Cortex of kidney (tissue), 1 donor: ENCODE measurements at places on chromosomes 2 and 18.

DNA sequence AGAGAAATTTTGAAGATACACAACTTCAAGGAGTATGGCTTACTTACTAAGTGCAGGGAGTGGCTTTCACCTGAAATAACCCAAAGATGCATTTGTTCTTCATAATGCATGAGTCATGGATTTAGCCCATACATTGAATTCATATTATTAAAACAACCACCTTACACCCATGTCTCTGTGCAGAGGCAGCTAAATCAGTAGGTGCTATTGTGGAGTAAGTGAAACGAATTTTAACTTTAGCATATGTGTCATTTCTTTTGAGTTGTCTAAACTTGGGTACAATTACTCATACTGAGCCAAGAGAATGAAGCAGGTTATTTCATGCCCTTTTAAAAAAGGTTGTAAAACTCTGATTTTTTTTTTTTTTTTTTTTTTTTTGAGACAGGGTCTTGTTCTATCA, 11.0 kb upstream of the ANKRD29 start:
- DNase-seq, result no peak

DNA sequence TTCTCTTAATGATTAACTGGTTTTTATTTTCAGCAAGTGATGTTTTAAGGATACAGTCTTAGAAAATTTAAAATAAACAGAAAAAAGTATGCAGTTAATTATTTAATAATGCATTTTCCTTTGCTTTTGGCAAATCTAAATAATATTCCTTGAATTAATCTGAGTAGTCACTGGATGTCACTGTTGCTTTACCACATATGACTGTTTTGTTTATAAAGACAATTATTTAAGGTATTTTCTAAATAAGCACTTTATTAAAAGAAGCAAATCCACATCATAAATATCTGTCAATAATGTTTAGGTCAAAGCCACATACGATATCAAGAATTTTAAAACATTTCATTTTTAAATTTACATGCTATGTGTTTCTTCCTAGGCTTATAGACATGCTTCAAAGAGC, 40.6 kb upstream of the TFPI start:
- no peak for DNase-seq

DNA sequence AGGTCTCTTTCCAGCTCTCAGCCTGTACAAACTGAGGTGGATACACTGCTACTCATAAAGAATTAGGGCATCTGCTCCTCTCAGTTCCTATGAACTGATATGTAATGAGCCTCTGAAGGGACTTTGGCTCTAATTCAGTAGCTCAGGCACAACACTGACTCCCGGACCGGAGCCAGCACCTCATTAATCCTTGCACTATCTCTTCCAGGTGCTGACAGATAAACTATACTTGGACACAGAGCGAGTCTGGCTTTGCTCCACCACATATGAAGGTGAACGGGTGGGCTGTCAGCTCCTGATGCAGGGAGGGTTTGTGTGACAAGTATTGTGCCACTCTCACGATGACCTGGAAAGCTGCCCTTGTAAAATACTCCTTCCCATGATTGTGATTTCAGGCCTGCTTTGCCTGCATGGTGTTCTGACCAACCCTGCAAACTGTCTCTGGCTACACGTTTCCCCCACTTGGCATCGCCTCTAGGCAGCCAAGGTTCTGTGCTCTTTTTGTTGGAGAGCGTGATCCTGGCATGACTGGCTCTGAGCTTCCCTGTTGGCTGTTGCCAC, 111.6 kb upstream of the LMAN1 start:
- DNase-seq, result no peak

DNA sequence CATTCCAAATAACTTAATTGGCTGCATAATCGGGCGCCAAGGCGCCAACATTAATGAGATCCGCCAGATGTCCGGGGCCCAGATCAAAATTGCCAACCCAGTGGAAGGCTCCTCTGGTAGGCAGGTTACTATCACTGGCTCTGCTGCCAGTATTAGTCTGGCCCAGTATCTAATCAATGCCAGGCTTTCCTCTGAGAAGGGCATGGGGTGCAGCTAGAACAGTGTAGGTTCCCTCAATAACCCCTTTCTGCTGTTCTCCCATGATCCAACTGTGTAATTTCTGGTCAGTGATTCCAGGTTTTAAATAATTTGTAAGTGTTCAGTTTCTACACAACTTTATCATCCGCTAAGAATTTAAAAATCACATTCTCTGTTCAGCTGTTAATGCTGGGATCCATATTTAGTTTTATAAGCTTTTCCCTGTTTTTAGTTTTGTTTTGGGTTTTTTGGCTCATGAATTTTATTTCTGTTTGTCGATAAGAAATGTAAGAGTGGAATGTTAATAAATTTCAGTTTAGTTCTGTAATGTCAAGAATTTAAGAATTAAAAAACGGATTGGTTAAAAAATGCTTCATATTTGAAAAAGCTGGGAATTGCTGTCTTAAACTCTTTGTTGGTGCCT, 1.4 kb downstream of the PCBP1 start:
- no peak for DNase-seq

GRCh38 chr2:62795341-62795740, 89.8 kb downstream of the EHBP1 start:
- no peak for DNase-seq

- DNase-seq, result no peak
These were observed 24.4 kb downstream of the RDH14 start for GRCh38 chr2:18536100-18536499.

DNA sequence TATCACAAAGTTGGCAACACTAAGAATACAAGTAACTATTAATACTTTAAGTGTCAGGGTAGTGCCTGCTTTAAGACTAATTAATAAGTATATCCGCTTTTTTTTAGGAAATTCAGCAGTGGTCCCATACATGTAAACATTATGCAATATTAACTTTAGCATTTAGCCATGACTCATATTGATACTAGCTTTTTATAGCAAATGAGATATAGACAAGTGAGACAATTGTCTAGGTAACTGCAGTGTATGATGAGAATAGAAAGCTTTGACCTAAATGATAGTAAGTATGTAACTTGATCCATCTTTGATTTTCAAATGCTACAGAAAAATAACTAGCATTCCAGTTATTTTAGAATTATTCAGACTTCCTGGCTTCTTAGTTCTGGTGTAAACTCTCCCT, 27.4 kb upstream of the VRK2 start:
- DNase-seq, result no peak

DNA sequence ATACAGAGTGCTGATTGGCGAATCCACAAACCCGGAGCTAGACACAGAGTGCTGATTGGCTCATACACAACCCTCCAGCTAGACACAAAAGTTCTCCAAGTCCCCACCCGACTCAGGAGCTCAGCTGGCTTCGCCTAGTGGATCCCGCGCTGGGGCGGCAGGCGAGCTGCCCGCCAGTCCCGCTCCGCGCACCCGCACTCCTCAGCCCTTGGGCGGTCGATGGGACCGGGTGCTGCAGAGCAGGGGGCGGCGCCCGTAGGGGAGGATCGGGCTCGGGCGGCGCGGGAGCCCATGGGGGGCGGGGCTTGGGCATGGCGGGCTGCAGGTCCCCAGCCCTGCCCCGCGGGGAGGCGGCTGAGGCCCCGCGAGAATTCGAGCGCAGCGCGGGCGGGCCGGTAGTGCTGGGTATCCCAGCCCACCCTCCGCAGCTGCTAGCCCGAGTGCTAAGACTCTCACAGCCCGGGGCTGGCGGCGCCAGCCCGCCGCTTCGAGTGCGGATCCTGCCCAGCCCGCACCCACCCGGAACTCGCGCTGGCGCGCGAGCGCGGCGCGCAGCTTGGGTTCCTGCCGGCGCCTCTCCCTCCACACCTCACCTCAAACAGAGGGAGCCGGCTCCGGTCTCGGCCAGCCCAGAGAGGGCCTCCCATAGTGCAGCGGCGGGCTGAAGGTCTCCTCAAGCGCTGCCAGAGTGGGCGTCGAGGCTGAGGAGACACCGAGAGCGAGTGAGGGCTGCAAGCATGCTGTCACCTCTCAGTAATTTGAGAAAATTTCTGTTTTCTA, 75.5 kb upstream of the ATP5MC3 start:
- no peak for DNase-seq

- DNase-seq, result no peak
These were observed 1154.0 kb upstream of the FANCL start for GRCh38 chr2:59395119-59395518.

DNA sequence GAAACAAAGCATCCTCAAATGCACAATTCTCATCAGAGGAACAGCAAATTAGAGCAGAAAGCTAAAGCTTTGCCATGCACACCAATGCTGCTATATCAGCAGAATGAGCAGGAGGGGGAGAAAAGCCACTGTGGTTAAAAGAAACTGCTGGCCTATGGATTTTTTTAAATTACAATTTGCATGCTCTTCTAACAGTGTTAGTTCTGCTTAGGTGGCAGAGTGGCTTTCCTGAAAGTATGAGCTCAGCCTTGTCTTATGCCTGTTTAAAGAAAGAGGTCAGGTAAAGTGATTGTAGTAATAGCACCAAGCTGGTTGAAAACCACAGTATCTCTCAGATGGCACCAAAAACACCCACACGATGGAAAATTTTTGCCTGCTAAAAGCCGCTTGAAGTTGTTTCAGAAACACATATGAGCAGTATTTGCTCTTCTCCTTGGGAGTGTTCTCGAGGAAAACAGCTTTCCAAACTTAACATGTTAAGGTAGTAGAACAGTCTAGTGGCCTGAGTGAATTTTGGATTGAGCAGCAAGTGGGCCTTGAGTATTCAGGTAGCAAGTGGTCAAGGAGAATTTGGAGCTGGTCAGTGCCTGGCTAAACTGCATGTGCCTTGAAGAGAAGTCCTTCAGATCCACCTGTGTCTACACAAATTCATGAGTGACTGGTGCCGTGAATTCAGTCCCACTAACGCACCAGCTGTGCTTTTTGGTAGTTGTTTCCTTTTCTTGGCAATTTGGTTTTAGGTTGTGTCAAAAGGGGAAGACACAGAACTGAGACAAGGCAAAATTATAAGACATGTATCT, 19.6 kb upstream of the NDUFV2 start:
- DNase-seq, result no peak

DNA sequence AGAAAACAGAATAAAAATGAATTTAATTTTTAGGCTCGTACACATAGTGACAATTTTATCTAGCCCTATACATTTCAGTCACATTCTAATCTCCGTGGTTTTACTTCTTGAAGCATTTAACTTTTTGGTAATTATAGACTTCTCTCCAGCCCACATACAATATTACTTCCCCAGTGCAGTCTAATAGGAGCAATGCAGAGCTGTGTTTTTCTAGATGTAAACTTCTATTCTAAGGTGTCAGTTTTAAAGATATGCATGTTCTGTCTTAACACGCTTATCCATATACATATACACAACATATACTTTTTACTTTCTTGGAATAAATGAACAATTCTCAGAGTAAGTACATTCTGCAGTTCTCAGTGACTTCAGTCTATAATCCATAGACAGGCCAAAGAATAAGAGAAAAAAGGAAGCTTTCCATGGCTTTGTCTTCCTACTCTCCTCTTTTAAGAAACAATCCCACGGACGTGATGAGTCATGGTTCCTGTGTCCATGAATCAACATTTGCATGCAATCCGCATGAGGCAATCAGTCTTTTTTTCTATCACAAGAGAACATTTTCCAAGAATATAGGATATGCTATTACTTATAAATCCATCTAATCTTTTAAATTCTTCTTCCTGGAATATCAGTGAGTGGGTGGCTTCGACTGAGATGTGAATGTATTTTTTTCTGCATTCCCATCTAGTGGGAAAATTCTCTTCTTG, 42.8 kb downstream of the CCDC102B start:
- DNase-seq, result no peak

- no peak for DNase-seq
These were observed 121.2 kb downstream of the TCF4 start for GRCh38 chr18:55466789-55467188.

DNA sequence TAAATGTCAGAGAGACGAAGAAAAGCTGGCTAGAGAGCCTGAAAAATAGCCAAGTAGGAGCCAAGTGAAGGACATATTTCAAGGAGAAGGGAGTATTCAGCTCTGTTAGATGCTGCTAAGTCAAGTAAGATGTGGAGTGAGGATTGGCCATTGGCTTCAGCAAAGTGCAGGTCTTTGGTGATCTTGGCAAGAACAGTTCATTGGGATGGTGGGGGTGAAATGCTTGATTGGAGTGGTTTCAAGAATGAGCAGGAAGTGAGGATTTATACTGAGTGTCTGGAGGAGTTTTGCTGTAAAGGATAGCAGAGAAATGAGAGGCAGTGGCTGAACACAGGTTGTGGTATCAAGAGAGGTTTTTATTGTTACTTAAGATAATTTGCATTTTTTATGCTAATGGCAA, 139.7 kb downstream of the PRPF40A start:
- DNase-seq, result no peak

- no peak for DNase-seq
These were observed 47.4 kb upstream of the ANKRD62 start for GRCh38 chr18:12046046-12046750.

DNA sequence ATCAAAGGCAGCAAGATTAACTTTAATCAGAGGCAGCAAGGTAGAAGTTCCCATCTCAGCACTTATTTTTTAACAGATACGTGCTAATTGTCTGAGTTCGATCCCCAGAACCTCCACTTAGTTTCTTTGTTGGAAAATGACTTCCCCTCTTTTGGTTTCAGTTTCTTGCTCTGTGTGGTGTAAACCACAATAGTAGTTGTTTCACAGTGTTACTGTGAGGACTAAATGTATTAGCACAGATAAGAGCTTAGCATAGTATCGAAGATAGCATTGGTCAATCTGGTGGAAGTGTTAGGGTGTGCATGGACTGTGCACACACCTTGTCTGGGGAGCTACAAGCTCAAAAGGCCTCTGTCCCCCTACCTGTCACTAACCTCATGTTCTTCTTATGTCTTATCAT, 988.3 kb upstream of the GYPC start:
- DNase-seq, result no peak

DNA sequence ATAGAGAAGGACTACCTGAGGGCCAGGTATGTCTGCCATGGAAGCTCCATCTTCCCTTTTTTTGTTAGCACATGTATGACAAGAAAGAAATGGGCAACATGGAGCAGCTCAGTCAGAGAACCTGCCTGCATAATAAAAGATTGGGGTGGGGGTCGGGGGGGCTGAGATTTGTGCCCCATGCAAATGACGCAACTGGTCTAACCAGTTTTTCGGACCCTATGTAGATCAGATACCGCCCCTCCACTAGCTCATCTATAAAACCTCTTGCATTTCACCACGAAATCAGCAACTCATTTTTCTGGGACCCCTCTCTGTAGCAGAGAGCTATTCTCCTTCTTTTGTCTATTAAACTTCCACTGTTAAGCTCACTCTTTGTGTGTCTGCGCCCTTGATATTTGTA, 657.2 kb downstream of the ERBB4 start:
- no peak for DNase-seq

DNA sequence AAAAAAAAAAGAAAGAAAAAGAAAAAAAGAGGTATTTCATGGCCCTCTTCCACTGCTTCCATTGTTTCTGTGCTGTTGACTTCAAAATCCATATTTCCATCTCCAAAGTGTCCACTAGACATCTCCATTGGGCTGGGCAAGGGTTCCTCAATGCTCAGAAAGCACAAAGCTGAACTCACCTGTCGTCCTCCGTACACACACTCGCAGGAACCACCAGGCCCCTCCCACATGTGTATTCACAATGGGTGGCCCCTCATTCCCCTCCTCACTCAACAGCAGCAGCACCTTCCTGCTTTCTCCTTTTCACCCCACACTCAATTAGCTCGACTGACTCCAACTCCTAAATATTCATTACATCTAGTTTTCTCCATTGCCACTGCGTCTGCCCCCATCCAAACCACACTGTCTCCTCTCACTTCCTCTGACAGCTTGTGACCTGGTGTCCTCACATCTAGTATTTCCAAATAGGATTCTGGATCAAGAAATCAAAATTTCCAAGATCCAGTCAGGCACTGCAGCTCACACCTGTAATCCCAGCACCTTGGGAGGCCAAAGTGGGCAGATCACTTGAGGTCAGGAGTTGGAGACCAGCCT, 25.2 kb downstream of the OSBPL1A start:
- DNase-seq, result no peak
